ENCODE measurements at places on chromosomes 6 and 20.

GRCh38 chr6:123941855-123942254 is 138.2 kb downstream of the NKAIN2 start:
- DNase-seq = no peak

- DNase-seq = no peak
Measured at GRCh38 chr20:53186635-53187034, 214.5 kb downstream of the TSHZ2 start.

DNA sequence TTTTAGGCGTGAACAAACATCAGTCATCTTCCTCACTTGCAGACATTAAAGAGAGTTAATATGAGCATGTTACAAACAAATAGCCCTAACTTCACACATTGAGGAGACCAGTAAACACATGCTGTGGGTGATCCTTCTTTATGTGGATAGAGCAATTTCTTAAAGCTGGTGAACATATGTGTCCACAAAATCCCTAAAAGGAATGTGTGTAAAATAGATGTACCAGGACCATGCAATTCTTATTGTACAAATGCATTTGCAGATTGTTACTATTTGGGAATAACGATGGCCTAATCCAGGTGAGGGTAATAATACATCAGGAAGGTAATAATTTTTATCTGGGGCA is 228.9 kb downstream of the ALDH8A1 start:
- no peak for DNase-seq

DNA sequence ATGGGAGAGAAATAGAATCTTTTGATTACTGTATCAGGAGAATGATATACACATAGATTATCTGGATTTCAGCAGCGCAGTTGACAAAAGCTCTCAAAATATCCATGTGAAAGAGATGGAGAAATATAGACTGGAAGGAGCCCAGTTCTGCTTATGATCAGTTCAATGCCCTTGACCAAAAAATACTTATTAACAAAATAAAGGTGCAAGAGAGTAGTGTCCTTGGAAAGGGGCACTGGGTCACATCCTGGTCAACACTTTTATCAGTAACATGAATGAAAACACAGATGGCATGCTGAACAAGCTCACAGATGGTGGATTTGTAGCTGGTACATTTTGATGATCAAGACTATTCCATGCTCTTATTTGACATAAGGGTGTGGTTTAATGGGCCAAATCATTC is 63.9 kb upstream of the PLEKHG1 start:
- DNase-seq = no peak

GRCh38 chr6:116529466-116530290 is 15.8 kb downstream of the TRAPPC3L start:
- no peak for DNase-seq

GRCh38 chr6:45567879-45568278 is 190.1 kb upstream of the SUPT3H start:
- DNase-seq = no peak

DNA sequence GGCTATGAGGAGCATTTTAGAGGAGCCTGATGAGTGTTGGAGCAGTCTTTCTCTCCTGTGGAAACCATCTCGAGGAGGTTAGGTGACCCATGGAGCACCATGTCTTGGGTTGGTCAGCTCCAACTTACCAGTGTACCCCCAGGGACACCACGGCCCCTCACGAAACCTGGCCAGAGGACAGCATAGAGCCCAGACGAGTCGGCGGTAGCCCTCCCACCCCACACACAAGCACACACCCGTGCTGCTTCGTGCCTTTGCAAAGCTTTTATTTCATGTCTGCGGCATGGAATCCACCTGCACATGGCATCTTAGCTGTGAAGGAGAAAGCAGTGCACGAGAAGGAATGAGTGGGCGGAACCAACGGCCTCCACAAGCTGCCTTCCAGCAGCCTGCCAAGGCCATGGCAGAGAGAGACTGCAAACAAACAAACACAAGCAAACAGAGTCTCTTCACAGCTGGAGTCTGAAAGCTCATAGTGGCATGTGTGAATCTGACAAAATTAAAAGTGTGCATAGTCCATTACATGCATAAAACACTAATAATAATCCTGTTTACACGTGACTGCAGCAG is 53.6 kb downstream of the EZR start:
- no peak for DNase-seq

DNA sequence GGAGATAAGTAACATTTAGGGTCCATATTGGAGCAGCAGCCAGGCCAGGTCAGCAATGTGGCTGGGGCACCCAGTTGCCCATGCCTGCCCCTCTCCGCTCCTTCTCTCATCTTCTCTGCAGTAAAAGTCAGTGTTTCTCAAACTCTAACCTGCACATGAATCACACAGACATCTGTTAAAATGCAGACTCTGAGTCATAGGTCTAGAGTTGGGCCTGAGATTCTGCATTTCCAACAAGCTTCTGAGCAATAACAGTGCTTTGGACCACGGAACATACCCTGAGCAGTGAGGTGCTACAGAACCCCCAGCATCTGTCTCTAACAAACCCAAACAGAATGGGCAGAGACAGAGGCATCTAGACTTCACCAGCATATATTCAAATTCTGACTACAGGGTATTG is 10.1 kb downstream of the PHF10 start:
- DNase-seq = no peak

- no peak for DNase-seq
Measured at GRCh38 chr20:2133318-2134183, 31.9 kb downstream of the STK35 start.

GRCh38 chr6:5203546-5203945 is 57.2 kb downstream of the LYRM4 start:
- DNase-seq = no peak

GRCh38 chr6:2876210-2877056 is 26.7 kb downstream of the SERPINB9 start:
- DNase-seq = no peak

GRCh38 chr6:131322125-131322524 is 186.9 kb downstream of the AKAP7 start:
- DNase-seq = no peak

- no peak for DNase-seq
Measured at GRCh38 chr6:148074291-148074690, 268.3 kb upstream of the SASH1 start.

DNA sequence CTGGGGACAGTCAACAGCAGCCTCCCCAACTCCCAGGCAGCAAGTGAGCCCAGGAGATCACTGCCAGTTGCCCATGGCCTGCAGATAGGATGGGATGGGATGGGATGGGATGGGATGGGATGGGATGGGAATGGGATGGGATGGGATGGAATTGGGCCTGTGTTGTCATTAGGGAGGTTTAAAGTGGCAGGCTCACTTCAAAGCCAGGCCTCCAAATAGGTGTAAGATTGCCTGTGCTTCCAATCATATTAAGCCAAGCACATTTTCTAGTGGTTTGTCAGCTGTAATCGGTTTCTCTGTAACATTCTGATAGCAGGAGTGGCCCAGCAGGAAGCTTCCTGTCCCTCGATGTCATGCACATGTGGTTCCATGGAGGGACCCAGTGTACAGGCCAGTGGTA is 82.7 kb upstream of the NXT1 start:
- DNase-seq = no peak

DNA sequence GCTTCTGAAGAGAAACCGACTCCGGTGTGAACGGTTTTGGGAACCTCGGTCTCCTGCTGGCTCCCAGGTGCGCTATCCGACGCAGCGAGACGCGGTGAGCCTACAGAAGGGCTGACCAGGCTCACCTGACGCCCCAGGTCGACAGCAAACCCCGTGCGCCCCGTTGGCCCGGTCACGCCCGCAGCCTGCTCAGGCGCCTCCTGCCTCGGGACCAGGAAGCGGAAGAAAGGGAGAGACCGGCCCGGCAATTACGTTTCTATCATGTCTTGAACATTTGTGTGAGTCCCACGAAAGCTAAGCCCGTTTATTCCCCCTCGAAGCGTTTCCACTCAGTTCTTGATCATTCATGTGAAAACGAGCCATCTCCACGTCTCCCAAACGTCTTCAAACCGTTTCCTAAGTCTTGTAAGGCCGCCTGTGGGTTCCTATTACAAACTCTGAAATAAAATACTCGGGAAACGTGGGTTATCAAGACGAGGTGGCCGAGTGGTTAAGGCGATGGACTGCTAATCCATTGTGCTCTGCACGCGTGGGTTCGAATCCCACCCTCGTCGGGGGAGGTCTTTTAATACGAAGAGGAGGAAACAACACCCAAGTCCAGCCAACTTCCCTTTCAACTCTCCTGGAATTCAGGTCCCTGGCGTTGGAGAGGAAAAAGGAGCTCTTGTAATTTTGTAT is 150.5 kb upstream of the PRSS16 start:
- no peak for DNase-seq

DNA sequence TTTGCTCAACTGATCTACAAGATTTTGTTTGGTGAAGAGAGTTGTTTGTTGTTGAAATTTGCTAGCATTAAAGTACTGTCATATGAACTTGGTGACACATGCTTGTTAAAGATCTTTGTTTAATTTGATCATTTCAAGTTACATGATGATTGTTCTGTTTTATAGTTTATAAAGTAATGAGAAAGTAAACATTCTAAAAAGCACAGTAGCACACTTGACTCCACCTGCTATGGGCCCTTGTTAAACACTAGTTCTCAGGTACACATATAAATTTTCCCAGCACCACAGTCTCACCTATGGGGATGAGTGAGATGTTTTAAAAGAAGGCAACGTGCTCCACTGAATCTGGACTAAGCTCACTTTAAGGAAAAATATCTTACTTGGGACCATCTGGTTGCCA is 14.1 kb downstream of the MCHR2 start:
- no peak for DNase-seq

- DNase-seq = no peak
Measured at GRCh38 chr6:56840467-56841380, 114.2 kb upstream of the BEND6 start.

DNA sequence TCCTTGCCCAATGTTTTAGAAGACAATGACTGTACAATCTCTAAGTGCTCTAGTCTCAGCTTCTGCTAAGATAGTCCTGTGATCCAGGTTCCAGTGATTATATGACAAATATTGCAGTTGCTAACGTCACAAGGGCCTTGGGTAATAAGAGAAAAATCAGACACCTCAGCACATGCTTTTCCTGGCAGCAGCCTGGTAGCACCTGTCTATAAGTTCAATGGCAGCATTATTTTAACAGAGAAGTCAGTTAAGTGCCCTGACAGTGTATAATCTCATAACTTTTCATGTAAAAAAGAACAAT is 121.3 kb upstream of the BCLAF1 start:
- no peak for DNase-seq

DNA sequence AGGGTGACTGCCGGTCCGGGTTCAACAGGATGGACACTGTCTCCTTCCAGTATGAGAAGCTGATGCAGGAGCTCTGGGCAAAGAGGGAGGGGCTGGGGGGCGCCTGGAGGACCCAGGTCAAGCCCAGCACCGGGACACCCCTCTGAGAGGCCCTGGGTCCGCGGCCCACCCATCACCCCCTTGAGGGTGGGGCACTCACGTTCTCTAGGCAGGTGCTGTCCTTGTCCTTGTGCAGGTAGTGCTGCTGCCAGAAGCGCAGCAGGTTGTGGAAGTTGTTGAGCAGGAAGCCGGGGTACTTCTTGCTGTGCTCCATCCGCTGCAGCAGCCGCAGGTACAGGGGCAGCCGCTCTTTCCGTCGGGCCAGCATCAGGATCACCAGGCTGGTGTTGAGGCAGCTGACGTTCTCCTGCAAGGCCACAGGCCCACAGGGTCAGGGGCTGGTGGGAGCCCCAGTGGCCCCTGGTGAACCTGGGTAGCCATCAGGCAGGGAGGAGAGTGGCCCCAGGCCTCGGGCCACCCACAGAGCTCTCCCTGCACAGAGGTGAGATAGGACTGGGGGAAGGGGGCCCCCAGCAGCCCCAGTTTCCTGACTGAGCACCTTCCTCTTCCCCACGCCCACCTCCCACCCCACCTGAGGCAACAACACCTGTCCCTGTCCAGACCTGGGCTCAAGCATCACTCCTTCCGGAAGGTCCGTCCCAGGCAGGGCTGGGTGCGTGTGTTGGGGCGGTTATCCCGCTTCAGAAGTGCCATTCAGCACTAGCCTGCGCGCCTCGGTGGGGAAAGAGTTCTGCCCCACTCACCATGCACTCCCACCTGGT is 47.8 kb downstream of the MYH7B start:
- DNase-seq = no peak

GRCh38 chr20:20571068-20571780 is 141.2 kb downstream of the RALGAPA2 start:
- DNase-seq = no peak

DNA sequence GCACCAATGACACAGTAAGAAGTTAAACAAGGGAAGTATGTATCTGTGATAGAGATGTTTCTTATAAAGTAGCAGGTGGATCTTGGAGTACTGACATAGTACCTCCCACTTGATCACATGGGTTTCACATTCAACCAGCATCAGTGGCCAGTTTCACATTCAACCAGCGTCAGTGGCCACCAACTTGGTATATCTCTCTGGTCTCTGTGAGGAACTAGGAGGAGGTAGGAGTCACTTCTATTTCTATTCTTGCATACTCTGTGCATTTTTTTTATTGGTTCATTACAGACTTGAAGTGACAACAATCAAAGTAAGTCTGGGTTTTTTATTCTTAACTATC is 200.3 kb upstream of the SIM1 start:
- DNase-seq = no peak

GRCh38 chr6:11748591-11749210 is 29.9 kb downstream of the ADTRP start:
- DNase-seq = no peak

GRCh38 chr6:139701003-139701402 is 326.6 kb upstream of the CITED2 start:
- DNase-seq = no peak

DNA sequence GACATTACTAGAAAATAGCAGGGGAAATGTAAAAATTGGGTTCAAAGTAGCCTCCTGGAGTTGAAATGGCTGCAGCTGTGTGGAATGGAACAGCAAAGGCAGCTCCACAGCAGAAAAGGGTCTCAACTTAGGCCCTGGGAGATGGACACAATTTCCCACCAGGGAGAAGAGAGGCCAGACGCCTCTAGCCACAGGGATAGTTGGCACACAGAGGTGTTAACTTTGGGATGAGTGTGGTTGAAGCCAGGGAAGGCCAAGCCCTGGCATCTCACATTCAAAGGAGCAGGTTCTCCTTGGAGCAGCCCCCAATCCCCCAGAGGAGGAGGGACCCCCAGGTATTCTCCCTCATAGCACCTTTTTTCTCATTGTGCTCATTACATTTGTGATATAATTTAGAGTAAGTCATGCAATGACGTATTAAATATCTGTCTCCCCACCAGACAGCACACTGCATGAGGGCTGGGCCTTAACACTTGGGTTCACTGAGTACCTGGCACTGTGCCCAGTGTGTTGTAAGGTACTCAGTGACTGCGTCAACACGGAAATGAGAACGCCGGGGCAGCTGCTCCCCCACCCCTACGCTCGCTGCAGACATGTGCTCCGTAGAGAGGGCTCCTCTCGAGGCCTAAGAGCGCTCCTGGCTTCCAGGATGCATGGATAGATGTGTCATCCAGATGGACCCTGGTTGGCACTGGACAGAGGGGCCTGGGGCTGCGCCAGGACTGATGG is 76.0 kb upstream of the CD93 start:
- DNase-seq = no peak

- no peak for DNase-seq
Measured at GRCh38 chr6:41371461-41371991, 36.1 kb downstream of the NCR2 start.

DNA sequence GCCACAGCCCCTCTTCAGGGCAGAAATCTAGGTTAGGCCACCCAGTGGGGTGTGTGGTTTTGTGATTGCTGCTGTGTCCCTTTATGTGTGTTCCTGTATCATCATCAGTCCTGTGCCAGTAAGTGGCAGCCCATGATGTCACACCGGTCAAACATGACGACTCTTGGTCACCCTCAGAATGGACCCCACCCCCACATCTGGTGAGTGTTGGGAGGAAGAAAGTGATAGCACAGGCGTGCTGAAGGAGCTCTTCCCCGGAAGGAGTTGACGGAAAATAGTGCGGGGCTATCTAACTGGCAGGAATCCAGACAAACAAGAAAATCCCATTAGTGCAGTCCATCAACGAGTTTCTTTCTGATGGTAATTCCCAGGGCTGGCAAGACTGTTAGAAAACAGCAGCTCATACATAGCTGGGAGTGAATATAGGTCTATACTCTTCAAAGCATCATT is 33.4 kb upstream of the IL17A start:
- no peak for DNase-seq
